ENCODE measurements at places on chromosomes 5 and 9.

DNA sequence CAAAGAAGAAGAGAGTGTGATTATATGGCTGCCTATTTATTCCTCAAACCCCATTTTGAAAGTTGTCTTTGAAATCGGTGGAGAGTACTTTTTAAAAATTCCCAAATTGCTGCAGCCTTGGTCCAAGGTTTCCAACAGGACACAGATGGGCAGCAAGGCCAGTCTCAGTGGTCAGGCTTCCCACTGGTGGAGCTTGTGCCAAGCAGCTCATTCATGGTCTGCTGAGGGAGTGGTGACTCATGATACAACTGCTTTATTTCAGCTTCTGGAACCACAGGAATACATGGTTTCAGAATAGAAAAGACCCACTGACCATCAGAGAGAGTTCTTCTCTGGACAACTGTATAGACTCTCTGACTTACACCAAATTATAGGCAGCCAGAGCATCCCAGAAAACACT, 673.1 kb upstream of the KLF4 start:
- no peak for DNase-seq

DNA sequence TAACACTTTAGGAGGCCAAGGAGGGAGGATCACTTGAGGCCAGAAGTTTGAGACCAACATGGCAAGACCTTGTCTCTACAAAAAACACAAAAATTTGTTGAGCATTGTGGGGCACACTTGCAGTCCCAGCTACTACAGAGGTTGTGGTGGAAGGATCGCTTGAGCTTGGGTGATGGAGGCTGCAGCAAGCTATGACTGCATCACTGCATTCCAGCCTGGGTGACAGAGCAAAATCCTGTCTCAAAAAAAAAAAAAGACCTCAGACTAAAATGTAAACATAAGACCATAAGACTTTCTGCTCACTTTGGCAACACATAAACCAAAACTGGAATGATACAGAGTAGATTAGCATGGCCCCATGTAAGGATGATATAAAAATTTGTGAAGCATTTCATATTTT, 24.6 kb upstream of the NANS start:
- DNase-seq: no peak

GRCh38 chr5:69078921-69079540, 14.8 kb upstream of the SLC30A5 start:
- no peak for DNase-seq

GRCh38 chr9:134560206-134560605, 81.4 kb upstream of the COL5A1 start:
- no peak for DNase-seq

- no peak for DNase-seq
These were observed 2.3 kb upstream of the PAX5 start for GRCh38 chr9:37036371-37036775.

GRCh38 chr5:17305017-17305416, 87.6 kb downstream of the BASP1 start:
- DNase-seq: no peak

GRCh38 chr5:150400316-150401075, 12.2 kb downstream of the CD74 start:
- DNase-seq: no peak

- no peak for DNase-seq
These were observed 10.4 kb downstream of the ENHO start for GRCh38 chr9:34512131-34513078.

DNA sequence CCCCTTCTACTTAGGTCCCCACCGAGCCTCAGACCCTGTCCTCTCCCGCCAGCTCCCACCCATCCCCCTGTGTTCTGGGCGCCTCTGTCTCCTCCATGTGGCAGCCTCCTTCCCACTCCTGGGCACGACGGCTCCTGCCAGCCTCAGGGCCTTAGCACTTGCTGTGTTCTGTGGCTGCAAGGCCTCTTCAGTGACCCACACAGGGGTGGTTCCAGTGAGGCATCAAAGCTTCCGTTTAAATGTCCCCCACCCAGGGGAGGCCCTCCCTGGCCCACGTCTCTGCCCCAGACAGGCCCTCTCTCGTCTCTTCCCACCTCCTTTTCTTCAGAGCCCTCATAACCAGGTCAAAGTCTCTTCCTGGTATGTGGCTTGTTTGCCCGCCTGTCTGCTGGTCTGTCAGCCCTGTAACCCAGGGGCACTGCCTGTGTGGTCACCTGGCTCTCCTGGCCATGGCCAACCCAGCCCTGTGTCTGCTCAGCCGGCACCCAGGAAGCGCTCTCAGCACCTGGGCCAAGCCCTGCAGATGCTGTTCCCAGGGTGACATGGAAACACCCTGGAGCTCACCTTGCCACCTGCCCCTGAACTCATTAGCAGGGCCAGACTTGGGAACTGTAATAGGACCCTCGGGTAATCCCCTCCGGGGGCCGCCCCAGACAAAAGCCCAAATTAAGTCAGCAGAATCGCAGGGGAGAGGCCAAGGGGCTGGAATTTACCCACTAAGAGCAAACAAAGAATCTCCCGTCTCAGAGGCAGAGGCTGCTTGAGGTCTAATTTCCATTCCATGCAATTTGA, 33.7 kb downstream of the LHX3 start:
- no peak for DNase-seq

GRCh38 chr5:41094871-41095270, 23.7 kb upstream of the MROH2B start:
- DNase-seq: no peak

- DNase-seq: peak; percentile 2
These were observed at the start of gene ARL14EPL for GRCh38 chr5:116032094-116032517. Gene ARL14EPL (plus strand): TSS chr5:116032472. CDS start chr5:116051466, 18,994 bp downstream.

DNA sequence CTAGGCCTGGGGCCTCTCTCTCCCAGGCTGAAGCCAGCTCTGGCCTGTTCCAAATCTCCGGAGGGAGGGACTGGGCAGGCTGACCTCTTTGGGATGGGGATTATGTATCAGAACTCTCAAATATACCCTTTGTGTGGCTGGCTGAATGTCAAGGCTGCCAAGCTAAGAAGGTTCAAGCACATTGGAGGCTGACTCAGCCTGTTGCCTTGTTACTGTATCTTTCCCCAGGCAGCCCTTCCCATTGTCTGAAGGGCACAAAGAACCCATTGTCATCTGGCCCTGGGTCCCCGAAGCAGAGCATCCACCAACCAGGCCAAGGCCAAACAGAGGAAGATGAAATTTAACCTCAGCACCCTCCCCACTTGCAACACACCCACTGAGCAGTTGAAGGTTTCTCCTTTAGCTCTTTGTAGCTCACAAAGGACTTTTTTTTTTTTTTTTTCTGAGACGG, 7.3 kb upstream of the SPARC start:
- no peak for DNase-seq

- DNase-seq: no peak
These were observed 522.4 kb upstream of the TLE4 start for GRCh38 chr9:79049371-79049770.

GRCh38 chr5:151018846-151019245, 1.5 kb upstream of the GPX3 start:
- DNase-seq: no peak

DNA sequence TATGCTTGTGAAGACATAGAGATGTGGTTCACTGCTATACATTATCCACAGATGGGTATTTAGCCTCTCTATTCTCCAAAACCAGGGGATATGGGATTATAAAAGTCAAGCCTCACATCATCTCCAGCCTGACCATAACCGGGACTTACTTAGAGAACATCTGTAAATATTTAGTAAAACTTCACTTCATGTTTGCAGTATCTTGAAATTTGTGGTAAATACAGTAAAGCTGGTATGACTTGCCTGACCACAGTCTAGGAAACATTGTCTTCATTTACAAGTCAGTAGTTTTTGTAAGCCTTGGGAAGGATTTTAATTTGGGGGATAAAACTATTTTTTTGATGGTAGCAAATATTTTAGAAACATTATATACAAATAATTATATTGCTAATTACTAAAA, 64.2 kb downstream of the MAST4 start:
- no peak for DNase-seq

DNA sequence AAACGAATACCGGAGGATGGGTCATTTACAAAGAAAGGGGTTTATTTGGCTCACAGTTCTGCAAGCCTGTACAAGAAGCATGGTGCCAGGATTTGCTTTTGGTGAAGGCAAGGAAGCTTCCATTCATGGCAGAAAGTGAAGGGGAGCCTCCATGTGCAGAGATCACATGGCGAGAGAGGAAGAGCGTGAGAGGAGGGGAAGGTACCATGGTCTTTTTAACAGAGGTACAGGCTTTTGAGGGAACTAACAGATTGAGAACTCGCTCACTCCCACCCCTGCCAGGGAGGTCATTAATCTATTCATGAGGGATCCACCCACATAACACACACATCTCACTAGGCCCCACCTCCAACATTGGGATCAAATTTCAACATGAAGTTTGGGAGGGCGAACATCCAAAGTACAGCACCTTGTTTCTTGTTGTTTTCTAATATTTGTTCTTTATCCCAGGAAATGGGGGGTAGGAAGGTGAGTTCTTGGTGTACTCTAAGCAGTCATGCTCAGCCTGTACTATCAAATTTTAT, 18.5 kb downstream of the TMC1 start:
- DNase-seq: no peak

DNA sequence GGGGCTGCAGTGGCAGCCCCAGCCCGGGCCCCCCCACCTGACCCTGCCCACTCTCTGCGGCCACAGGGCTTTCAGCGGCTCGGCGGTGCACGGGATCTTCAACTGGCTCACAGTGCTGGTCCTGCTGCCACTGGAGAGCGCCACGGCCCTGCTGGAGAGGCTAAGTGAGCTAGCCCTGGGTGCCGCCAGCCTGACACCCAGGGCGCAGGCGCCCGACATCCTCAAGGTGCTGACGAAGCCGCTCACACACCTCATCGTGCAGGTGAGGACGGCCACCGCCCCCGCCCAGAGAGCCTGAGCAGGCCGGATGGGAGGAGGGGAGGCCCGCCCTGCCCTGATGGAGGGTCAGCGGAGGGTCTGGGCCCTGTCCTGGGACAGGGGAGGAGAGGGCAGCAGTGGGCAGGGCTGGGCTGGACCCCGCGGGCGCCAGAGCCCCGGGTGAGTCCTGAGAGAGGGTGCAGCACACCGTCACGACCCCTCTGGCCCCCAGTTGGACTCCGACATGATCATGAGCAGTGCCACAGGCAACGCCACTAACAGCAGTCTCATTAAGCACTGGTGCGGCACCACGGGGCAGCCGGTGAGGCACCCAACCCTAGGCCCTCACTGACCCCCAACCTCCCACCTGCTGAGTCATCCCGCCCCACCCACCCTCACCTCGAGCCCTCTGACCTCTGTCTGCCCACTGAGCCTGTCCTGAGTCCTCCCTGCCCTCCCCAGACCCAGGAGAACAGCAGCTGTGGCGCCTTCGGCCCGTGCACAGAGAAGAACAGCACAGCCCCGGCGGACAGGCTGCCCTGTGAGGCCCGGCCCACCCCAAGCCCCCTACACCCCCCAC, 2.7 kb downstream of the SLC34A3 start:
- DNase-seq: no peak

DNA sequence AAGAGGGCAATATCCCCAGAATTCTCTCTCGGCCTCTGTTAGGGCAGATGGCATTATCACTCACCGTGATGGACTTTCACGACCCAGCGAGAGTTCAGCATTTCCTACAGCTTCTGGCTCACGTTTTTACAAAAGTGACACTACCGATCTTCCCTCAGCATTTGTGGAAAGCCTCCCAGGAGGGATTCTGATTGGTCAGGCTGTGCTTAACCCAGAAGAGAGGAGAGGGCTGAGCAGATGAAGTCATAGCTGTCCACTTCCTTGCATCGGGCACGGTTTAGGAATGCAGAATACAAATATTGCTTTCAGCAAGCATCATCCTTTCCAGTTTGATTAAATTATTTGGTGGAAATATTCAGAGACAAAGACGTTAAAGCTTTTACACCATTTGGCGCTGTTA, 277.4 kb upstream of the MSX2 start:
- DNase-seq: no peak

- DNase-seq: no peak
These were observed 20.8 kb downstream of the ZNF366 start for GRCh38 chr5:72486371-72486770.

DNA sequence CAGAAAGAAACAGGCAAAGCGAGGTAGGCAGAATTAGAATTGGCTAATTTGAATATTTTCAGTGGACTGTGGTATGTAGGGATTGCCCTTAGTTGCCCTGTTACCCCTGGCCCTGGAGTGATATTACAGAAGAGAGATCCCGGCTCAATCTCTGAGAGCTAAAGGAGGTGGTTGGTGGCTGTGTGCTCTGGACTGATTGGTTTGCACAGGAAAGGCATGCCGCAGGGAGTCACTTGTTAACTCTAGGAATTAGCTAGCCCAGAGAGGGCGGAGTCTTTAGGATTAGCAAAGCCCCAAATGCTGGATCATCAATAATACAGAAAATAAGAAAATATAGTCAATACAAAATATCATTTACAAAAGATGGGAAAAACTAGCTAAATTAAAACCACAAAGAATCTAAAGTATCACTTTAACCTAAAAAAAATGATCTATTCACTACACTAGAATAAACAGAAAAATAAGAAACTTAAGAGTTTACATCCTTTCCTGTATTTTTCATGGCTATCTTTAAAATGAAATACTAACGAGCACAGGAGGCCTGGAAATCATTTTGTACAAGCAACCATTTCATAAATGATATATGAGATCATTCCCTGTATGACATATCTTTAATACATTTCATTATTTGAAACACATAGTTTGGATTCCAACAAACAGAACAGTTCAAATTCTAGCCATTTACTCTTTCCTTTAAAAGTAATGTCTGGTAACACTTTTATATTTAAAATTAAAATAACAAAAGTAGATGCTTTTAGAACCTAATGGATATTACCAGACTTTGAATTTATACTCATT, 71.1 kb downstream of the GNAQ start:
- no peak for DNase-seq

DNA sequence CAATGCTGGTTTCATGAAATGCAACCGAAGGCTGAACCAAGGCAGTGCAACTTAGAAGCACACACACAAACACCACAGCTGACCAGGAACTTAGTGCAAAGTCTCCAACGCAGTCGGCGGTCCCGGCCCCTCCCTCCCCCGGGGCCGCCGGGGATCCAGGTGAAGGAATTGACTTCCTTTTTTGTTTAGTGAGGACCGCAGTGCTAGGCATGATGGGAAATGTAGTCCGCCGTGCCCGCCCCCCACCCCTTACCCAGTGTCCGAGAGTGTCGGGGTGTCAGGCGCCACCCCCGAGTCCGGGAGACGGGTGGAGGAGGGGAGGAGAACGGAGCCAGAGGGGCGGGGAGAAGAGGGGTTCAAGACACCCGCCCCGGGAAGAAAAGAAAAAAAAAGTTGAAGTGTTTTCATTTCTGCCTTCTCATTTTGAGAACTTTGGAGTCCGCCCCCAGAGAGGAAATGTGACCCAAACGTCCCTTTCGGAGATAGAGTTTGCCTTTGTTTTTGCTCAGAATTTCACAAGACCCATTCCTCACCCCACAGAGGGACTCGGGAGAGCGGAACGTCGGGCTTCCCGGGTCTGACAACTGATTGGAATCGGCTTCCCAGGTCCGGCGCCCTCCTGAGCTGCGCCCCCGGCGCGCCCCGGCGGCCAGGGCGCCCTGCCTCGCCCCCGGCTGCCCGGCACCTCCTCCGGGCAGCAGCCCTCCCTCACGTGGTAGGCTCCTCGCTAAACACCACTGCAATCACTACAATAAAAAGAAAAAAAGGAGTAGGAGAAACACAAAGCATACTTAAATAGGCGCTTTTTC, 2.0 kb downstream of the IER5L start:
- DNase-seq: peak; percentile 52

GRCh38 chr9:126275386-126276001, 51.1 kb upstream of the MVB12B start:
- no peak for DNase-seq

Data from CD4-positive, alpha-beta T cell treated with Interleukin-15 for 4 hours (primary cell).